ENCODE measurements at places on chromosomes 5 and 9.

DNA sequence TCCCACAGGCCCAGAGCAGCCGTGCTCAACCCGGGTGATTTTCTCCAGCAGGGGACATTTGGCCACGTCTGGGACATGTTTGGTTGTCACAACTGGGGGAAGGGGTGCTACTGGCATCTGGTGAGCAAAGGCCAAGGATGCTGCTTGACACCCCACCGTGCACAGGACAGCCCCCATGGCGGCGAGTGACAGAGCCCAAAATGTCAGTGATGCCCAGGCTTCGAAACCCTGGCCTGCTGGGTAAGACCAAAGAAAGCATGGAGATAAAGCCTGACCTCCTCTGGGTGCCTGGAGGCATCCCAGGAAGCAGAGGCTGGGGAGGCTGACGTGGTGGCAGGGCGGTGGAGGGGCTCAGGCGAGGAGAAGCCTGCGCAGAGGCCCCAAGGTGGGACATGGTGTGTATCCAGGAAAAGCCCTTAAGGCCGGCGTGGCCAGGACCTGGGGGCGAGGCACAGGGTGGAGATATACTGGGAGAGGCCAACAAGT, 66.4 kb downstream of the ZNF354C start:
- no peak overlapping the region for H3K4me3 ChIP-seq
- H3K36me3 ChIP-seq, result no peaks in the 10 kb centered on the region
- H3K4me1 ChIP-seq, result no peaks in the 10 kb centered on the region

DNA sequence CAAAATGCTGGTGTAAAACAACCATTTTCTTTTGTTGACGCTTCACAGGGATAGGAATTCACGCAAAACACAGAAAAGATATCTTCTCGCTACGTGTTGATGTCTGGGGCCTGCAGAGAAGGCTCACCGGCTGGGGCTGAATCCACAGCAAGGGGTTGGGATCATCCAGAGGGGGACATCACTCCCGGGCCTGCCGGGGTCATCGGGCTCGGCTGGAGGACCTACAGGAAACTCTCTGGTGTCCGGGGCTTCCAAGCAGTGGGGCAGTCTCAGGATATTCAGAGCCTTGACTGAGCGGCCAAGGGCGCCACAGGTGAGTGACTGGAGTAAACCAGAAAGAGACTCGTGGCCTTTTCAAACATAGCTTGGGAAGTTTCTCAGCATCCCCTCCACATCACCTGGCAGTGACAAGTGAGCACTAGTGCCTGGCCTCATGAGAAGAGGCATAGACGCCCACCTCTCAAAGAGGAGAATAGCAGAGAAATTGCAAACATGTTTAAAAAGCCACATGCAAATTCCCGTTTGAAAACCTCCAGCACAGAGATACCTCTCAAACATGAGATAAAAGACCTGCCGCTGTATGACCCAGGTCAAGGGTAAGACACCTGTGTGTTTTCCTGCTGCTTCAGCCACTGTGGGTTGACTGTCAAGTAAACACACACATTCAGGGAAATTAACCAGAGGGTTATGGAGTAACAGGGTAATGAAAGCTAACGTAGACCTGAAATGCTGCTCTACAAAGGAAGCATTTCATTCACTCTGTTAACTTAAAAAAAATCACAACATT, 50.8 kb upstream of the SIMC1 start:
- H3K4me1 ChIP-seq, result no peaks in the 10 kb centered on the region
- H3K27ac ChIP-seq, result no peak overlapping the region
- no peak for DNase-seq
- peaks cover 5% of the 10 kb centered on the region for H3K27me3 ChIP-seq
- no peaks in the 10 kb centered on the region for H3K36me3 ChIP-seq

DNA sequence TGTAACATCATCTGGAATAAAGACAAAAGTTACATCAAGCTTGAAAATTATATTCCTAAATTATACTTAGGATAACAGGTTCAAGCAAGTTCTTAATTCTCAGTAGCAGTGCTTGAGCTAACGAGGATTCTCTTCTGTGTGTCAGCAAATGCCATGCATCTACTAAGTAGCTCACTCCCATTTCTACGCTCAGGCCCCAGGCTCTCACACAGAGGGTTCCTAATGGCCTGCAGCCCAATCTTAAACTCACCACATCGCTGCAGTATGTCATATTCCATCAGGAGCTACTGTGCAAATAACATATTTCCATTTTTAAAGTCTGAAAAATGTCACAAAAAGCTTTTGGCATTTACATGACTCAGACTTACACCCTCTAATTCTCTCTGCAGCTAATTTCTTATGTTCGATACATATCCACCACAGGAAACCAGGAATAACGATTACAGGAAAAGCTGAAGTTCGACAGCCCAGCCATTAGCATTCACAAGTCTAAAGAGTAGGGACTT, 474.8 kb downstream of the EFNA5 start:
- no peaks in the 10 kb centered on the region for H3K4me1 ChIP-seq
- no peaks in the 10 kb centered on the region for H3K27me3 ChIP-seq
- no peak for DNase-seq
- no peaks in the 10 kb centered on the region for H3K36me3 ChIP-seq

GRCh38 chr9:17863213-17863883, 284.5 kb downstream of the SH3GL2 start:
- H3K36me3 ChIP-seq, result no peaks in the 10 kb centered on the region
- no peak overlapping the region for H3K27ac ChIP-seq
- H3K4me1 ChIP-seq, result no peaks in the 10 kb centered on the region

DNA sequence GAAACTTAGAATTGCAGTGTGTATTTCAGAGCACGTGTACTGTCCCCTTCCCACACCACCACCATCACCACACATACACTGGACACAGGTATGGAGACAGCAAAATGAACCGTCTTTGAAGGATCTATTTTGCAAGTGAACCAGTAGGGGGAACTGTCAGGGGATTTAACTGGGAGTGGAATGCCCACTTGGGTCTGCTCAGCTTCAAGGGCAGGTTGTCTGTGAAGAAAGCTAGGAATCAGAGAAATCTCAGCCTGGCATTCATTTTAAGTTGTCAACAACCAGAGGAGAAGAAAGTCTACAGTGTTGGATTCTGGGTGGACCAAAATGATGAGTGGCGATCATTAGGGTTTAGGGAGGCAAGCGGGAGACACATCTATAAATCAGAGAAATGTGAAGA, 147.0 kb downstream of the DCP2 start:
- DNase-seq, result no peak
- peaks cover 3% of the 10 kb centered on the region for H3K27me3 ChIP-seq
- no peaks in the 10 kb centered on the region for H3K4me1 ChIP-seq
- H3K27ac ChIP-seq, result no peak overlapping the region
- H3K4me3 ChIP-seq, result no peak overlapping the region

GRCh38 chr5:98105681-98106080, 667.8 kb upstream of the RGMB start:
- no peaks in the 10 kb centered on the region for H3K36me3 ChIP-seq
- H3K27ac ChIP-seq, result no peak overlapping the region
- no peak for DNase-seq
- no peaks in the 10 kb centered on the region for H3K27me3 ChIP-seq
- no peak overlapping the region for H3K4me3 ChIP-seq
- no peaks in the 10 kb centered on the region for H3K4me1 ChIP-seq

All from B cell (primary cell).